ENCODE measurements at places on chromosomes 1 and 21. TPM values are rescaled to one million over a fixed set of nuclear protein-coding genes. Genes with fewer than 3 reads are reported as not detected.

LCE1A gene
- total RNA-seq: not detected

VASH2 gene
- 0.90 TPM for total RNA-seq

RYR2 gene
- total RNA-seq: not detected

AGMAT gene
- total RNA-seq: 0.28 TPM

GAS5 gene
- total RNA-seq: 450 TPM

NEK7 gene
- 297 TPM for total RNA-seq

TTC34 gene
- total RNA-seq: under 0.01 TPM

DNA sequence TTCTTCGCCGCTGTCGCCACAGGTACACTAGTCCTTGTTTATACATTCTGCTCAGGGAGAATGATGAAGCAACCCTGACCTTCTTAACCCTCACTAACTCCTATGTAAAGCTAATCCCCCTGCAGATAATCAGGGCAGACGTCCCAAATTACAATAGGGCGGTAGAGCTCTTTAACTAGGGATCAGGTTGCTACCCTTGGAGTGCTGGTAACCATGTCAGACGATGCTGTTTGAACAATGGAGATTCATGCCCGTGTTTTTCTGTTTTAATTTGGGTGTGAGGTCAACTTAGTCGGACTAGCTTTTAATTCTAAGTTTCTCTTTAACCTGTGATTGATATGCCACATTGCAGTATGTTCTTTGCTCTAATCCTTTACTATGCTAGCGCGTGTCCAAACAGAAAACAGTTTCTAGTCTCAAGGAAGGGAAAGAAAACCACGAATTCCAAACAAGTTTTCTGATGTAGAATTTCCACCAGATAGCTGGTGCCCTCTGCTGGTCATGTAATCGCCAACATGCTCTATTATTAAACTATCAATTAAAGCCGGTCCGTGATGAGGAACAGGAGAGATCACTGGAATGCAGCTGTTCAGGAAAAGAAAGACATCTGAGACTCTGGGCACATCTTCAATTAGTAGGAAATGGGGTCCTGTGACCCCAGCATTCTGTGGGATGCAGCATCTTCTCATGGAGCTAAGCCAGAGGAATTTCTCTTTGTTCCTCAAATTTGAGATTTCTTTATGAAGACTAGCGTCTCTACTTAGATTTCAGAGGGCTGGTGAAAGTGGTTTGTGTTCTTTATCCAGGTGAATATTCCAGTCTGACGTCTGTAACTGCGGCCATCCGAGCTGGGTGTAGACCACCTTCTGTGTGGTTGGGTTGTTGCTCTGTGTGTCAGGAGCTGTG lies 18.3 kb upstream of the VAMP3 start:
- DNase-seq: peak; percentile 71

DNA sequence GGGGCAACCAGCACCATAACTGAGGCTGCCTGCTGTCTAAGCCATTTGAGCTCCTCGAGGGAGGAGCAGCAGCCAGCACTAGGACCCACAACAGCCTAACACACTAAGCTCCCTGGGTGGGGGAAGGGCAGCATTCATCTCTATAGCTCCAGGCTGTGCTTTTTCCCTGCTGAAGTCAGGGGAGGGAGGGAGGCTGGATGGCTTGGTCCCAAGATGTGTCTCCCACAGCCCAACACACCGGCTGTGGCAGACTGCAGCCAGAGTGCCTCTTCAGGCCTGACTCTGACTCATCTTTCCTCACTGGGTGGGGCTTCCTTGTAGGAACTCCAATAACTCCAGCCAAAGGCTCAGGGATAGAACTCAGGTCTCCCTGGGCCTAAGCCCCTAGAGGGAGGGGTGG lies 296.3 kb downstream of the PRDM2 start:
- no peak for DNase-seq

- no peak for DNase-seq
Observed at GRCh38 chr1:6495041-6495441, 3.6 kb upstream of the PLEKHG5 start.

DNA sequence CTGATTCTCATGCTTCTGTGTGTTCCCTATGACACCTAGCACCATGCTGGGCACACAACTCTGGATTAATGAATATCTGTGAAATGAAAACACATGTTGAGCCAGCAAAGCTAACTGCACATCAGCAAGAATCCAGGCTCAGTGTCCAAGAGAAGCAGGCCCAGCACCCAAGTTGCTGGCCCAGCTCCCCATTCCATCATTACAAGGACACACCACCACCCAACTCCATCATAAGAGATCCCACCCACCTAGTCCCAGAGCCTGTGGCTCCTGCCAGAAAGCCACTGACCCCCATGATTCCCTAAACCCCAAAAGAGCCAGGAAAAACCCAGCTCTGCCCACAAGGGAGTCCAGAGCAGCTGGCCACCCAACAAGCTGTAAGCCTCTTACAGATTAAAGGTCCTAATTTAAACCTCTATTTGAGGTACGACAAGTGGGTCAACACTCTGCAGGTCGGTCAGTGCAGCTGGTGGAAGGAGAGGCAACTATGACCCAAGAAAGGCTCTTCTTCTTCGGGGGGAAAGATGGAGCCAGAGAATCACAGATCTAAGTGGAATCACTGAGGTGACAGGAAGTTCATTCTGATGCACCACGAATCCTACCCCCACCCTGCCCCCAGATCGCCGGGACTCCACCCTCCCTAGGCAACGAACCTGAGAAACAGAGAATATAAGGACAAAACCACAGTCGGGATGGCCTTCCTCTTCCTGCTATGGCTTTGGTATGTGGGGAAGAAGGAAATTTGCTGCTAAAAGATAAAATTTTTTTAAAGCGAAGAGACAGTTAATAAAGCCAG lies 58.2 kb downstream of the CD34 start:
- DNase-seq: no peak

DNA sequence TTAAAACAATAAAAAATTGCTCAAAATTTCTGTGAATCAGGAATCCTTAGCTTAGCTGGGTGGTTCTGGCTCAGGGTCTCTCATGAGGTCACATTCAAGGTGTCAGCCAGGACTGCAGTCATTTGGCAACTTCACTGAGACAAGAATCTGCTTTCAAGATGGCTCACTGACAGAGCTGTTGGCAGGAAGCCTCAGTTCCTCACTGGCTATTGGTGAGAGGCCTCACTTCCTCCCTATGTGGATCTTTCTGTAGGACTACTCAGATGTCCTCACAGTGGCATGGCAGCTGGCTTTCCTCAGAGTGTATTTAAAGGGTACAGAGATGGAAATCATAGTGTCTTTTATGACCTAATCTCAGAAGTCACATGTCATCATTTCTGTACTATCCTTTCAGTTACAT lies 785.7 kb downstream of the ADGRL2 start:
- no peak for DNase-seq

- DNase-seq: no peak
Observed at GRCh38 chr21:36718951-36719501, 20.1 kb downstream of the SIM2 start.

DNA sequence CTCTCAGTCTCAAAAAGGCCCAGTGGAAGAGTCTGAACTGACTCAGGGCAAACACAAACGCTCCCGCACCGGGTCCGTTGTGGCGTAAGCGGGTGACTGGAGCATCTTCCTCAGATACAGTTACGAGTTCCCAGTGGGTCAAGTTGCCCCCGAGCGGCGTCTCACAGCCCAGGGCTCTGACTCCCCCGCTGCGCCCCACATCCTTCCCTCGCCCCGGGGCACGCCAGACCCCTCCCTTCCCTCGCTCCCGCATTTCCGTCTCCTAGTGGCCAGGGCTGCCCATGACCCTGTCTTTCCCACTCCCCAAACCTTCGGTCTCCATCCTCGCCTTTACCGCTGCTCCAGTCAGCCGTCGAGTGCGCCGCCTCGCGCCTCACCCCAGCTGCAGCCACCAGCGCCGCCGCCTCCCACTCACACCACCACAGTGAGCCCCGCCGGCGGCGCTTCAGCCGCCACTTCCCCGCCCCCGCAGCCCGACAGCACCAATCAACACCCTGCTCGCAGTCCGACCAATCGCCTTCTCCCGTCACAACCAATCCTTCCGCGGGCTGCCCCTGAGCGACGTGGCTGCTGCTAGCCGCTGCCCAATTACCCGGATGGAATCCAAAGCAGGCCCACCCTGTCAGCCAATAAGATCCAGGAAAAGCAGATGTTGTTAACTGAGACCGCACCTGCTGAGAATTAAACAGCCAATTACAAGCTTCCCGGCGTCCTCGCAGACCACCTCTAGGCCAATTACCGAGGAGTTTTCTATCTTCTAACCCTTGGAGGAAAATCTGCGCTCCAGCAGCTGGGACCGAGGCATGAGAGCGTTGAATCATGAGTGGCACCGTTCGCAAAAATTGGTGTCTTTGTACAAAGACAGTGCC lies at the start of gene TDRKH:
TSS of gene TDRKH (minus strand) at position 430 of the 869 bp plus-strand sequence. CDS start 7,478 bp downstream, outside the sequence.
- peak; percentile 99 for DNase-seq

DNA sequence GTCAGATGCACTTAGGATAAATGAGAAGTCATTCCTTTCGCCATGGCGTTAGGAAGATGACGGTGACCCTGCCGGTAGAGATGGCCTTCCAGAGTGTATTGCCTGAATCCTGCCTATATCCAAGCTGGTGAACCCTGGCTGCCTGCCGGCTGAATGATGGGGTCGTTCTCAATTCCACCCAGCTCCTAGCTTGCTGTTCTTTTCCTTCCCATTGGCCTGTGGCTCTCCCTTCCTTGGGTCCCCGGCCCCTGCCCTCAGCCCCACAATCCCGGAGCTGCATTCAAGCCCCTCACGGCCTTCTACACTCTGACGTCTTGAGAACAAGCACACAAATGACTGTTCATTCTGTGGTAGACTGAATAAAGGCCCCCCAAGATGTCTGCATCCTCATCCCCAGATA lies 28.2 kb upstream of the ZBTB21 start:
- no peak for DNase-seq

Measured in IMR-90 (cell line).